ENCODE measurements at places on chromosomes 2 and 18.

GRCh38 chr2:134782107-134782506 is 56.3 kb upstream of the ACMSD start:
- DNase-seq: peak; percentile 25

- no peak for DNase-seq
Observed at GRCh38 chr18:2096551-2096950, 474.8 kb downstream of the METTL4 start.

DNA sequence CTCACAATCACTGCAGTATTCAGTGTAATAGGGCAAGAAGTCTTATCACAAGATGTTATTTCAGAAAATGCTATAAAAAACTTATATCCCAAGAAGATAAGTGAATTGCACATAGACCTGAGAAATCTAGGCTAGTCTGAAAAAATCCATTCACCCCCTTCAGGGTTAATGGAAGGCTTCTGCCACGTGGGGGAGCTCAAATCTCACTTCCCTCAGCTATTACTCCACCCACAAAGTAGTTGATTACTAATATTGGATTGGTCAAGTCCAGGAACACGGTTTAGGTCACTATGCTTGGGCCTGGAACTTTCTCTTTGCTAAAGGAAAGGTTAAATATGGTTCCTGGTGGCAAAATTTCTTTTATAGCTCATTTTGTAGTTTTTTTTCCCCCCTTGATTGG is 51.2 kb upstream of the ADAM23 start:
- no peak for DNase-seq

GRCh38 chr18:36365836-36366775 is 68.6 kb downstream of the FHOD3 start:
- no peak for DNase-seq

GRCh38 chr2:237470914-237471313 is 16.1 kb upstream of the MLPH start:
- no peak for DNase-seq

- DNase-seq: no peak
Observed at GRCh38 chr2:122182616-122183355, 427.3 kb downstream of the TSN start.

DNA sequence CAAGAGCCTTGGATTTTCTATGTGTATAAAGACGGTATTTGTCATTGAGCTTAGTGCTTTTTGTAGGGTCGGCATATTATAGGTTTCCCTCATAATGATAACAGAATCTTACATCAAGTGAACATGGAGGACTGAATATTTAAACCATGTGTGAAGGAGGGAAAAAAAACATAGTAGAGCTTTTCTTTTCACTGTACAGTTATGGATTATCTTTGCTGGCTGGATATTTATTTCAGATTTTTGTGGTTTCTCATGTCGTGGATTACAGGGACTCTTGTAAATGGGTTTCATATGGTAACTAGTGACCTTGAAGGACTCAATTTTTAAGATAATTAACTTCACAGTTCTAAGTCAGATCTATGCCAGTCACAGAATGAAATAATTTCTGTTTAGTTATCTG is 330.2 kb upstream of the NRP2 start:
- no peak for DNase-seq

DNA sequence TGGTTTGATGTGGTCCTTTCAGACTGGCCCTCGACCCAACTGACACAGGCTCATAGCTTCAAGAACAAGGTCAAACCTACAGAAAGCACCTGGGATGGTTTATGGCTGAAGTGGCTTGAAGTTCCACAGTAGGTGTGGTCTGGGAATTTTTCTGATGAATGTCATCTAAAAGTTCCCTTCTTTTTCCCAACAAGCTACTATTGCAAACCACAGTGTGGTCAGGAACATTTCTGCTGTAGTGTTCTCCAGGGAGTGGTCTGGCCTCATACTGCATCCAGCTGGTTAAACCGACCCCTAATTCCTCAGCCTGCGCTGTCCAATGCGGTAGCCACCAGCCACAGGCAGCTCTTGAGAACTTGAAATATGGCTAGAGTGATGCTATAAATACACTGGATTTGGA is 92.7 kb downstream of the FAM124B start:
- DNase-seq: no peak

DNA sequence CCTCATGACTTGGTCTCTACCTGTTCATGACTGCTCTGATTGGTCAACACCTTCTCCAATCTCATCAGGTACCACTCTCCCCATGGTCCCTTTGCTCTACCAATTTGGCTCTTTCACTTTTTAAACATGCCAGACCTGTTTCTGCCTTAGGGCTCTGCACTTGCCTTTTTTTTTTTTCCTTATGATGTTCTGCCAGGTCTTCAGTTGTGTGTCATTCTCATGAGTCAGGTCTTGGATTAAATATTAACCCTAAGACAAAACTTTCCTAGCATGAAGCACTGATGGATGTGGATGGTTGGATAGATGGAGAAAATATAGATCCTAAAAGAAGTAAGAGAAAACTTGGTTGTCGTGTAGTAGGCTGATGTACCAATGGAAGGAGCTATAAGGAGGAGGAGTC is 219.3 kb downstream of the TTC32 start:
- no peak for DNase-seq

- no peak for DNase-seq
Observed at GRCh38 chr2:242017086-242017485, 147.6 kb downstream of the RTP5 start.

DNA sequence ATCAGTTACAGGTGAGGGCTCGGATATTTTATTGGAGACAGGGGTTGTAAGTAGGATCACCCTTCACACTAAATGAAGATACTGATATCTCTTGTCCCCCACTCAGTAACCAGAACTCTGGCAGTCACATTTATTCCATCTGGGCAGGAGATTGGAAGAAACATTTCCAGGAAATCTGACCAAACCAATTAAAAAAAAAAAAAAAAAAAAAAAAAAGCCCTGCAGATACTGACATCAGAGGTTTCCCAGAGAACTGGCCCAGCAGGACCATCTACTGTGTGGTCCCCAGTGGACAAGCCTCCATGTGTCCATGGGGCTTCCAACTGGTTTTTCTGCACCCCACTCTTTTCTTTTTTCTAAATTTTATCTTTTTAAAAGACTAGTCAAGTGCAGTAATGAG is 41.3 kb downstream of the SH2D6 start:
- DNase-seq: no peak

GRCh38 chr18:79239631-79240030 is 156.1 kb upstream of the NFATC1 start:
- no peak for DNase-seq

- no peak for DNase-seq
Observed at GRCh38 chr18:55163550-55163949, 204.3 kb upstream of the CCDC68 start.

DNA sequence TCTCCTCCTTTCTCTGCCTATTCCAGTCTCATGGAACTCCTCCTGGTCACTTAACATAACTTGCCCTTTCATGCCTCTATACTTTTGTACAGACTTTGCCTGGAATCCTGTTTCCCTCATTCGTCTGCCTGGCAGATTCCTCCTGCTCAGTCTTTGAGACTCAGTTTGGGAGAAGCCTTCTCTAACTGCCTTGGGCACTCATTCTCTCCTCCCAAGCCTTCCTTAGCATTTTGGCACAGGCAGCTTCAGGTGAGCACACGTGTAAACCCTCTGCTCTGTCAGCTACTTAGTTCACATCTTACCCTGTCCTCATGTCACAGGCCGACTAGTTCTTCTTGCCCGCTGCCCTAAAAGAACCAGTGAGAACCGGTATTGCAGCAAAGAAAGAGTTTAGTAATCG is 6.0 kb upstream of the FAM98A start:
- no peak for DNase-seq

DNA sequence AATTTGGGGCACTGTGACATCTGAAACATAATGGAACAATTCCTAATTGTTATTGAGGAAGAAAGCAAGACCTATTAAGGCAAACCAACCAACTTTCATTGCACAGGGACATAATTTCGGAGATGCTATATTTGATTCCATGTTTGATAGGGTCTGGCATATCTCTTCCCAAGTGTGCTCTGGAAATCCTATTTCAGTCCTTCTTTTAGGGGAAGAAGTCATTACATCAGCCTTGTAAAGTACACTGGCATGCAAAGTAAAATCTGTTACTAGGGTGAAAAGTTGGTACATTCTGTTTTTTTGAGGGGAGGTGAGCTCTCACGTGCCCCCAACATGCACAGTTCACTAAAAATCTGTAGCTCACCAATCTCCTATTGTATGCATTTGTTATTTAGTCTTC is 172.4 kb downstream of the SLC8A1 start:
- DNase-seq: no peak

DNA sequence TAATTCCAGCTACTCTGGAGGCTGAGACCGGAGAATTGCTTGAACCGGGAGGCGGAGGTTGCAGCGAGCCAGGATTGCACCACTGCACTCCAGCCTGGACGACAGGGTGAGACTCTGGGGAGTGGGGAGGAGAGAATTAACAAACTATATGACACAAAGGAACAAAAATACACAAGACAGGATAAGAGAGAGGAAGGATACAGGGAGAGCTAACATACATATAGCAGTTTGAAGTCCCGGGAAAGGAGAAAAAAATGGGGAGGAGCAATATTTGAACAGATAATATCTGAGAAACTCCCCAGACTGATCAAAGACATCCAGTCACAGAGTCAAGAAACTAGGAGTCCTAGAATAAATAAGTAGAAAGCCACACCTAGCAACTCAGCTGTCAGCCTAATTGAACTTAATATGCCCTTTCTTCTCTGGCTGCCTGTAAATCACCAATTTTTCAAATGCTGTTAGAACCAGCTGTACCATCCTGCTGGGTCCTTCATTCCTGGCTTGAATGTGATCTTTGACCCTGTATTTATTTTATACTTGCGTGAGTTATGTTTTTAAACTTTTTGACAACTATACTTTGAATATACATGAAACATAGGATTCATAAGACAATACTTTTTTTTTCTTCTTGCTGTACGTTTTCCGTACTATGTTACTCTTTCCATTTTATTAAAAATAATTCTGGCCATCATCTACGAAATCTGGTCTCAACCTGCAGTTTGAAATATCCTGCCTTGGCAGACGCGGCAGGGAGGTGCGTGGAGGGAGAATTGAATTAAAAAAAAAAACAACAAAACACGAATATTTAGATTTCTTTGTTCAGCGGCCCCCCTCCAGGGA is 876 bp upstream of the CYP27A1 start:
- DNase-seq: peak; percentile 48

GRCh38 chr18:58308463-58308862 is 264.4 kb downstream of the NEDD4L start:
- DNase-seq: no peak

DNA sequence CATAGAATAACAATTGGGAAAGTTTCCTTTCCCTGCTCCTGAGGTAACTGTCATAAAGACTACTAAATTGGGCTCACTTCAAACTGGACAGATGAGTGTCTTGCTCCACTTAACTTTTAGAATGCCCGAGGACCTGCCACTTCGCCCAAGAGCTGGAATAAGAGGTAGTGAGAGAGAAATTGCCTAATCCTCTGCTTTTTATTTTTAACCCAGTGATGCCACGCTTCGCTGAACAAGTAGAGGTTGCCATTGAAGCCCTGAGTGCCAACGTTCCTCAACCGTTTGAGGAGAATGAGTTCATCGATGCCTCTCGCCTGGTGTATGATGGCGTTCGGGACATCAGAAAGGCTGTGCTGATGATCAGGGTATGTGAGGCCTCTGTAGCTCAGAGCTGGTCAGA is 269.4 kb upstream of the LRRTM1 start:
- no peak for DNase-seq

DNA sequence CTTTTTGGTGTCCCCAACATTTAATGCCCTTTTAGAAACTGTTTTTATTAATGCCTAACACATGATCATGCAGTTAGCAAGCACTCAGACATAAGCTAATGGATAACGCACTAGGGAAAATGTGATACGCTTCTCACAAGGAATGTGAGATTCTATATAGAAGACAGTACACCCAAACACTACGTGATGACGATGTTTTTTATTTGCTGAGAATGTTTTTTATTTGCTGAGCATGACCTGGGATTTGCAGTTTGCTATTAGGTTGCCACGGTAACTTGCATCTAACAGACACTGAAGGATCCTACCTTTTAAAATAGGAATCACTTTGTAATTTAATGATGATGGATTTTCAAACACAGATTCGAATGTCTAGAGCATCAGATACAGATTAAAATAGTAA is 4.9 kb downstream of the SMC6 start:
- DNase-seq: no peak

DNA sequence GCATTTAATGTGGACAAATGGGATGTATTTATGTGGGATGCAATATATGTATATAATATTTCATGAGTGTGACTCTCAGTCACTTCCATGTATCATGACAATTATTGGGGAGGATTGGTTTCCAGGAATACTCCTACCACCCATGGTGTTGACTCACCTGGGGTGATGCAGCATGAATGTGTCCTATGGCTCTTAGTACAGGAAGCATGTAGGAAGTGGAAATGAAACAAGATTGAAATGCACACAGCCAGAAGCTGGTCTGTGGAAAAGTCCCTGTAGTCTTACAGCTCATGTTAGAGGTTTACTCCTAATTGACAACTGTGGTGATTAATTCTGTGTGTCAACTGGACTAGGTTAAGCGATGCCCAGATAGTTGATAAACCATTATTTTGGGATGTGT is 89.3 kb upstream of the HAAO start:
- no peak for DNase-seq

DNA sequence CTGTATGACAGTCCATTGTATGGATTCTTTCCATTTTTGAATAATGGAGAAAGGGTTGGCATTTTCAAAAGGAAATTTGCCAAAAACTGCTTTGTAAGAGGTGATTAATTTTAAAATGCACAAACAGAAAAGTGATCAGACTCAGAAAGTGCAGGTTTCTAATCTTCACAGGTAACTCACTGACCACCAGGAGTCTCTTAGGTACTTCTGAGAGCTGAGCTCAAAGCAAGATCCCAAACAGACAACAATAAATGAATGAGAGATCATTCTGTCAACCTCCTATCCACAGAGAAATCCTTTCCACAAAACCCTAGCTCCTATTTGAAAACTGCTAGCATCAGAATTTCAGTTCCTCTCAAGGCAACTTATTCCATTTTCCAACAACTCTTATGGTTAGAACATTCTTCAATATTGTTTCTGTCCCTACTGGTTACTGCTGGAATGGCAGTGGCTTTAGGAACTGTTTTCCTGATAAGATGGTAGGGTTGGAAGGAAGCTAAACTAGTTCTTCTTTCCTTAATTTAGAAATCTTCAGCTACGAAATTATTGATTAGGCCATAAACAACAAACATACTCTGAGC is 20.6 kb upstream of the HAAO start:
- peak; percentile 39 for DNase-seq

- no peak for DNase-seq
Observed at GRCh38 chr2:108617617-108618016, 83.3 kb downstream of the LIMS1 start.
